Hematopoietic multipotent progenitor cell treated with erythropoietin and hydrocortisone succinate and interleukin-3 and kit ligand, for 6 days (in vitro differentiated cells): ENCODE measurements at places on chromosomes 3 and 15.

- no peak for DNase-seq
Measured at GRCh38 chr15:57927091-57927631, 138.3 kb downstream of the ALDH1A2 start.

DNA sequence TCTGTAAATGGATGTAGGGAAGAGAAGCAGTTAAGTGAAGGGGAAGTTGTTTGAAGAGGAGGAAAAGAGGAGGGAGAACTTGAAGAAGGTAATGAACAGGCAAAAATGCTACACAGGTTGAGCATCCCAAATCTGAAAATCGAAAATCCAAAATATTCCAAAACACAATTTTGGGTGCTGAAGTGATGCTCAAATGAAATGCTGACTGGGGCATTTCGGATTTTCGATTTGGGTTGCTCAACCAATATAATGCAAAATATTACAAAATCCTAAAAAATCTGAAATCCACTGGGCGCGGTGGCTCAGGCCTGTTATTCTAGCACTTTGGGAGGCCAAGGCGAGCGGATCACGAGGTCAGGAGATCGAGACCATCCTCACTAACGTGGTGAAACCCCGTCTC lies 61.9 kb upstream of the CDAN1 start:
- no peak for DNase-seq

DNA sequence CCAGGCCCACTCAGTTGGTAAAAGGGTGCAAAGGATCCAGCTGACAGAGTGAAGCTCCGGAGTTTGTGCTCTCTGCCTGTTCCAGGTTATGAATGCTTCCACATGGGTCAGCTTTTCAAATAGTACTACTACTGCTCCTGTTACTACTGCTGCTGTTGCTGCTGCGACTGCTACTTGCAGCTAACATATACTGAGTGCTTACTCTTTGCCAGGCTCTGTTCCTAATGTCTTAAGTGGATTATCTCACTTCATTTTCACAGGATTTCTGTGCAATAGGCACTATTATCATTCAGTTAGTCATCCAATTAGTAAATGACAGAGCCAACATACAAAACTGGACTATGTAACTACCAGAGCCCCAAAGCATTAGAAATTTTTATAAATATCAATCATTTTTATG lies 106.5 kb downstream of the IQCH start:
- no peak for DNase-seq

- DNase-seq: no peak
Measured at GRCh38 chr15:76223521-76223920, 87.7 kb downstream of the ETFA start.

GRCh38 chr3:46667061-46667621 lies 26.3 kb downstream of the ALS2CL start:
- no peak for DNase-seq
